Endothelial cell of umbilical vein (primary cell): ENCODE measurements at places on chromosomes 7 and 10.

- DNase-seq: peak; percentile 74
These were observed 88.6 kb downstream of the RNF216 start for GRCh38 chr7:5692845-5693278.

- DNase-seq: no peak
These were observed 13.7 kb upstream of the USP6NL start for GRCh38 chr10:11625019-11625735.

DNA sequence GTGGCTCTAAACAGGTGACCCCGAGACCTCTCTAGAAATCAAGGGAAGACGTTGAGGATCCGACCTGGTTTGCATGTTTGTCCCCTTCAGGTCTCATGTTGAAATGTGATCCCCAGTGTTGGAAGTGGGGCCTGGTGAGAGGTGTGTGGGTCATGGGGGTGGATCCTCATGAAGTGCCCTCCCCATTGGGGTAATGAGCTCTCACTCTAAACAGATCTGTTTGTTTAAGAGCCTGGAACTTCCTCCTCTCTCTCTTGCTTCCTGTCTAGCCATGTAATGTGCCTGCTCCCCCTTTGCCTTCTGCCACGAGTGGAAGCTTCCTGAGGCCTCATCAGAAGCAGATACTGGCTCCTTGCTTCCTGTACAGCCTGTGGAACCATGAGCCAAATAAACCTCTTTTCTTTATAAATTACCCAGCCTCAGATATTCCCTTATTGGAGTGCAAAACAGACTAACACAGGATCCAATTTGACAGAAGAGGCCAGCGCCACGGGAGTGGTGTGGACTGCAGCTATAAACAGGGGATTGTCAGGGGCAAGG lies 10.8 kb upstream of the POLM start:
- DNase-seq: no peak

GRCh38 chr10:133087679-133088178 lies at the start of gene ADGRA1:
Gene ADGRA1, plus strand, starts transcription at chr10:133087924. Its CDS starts 986 bp downstream, at chr10:133088910.
- DNase-seq: no peak

DNA sequence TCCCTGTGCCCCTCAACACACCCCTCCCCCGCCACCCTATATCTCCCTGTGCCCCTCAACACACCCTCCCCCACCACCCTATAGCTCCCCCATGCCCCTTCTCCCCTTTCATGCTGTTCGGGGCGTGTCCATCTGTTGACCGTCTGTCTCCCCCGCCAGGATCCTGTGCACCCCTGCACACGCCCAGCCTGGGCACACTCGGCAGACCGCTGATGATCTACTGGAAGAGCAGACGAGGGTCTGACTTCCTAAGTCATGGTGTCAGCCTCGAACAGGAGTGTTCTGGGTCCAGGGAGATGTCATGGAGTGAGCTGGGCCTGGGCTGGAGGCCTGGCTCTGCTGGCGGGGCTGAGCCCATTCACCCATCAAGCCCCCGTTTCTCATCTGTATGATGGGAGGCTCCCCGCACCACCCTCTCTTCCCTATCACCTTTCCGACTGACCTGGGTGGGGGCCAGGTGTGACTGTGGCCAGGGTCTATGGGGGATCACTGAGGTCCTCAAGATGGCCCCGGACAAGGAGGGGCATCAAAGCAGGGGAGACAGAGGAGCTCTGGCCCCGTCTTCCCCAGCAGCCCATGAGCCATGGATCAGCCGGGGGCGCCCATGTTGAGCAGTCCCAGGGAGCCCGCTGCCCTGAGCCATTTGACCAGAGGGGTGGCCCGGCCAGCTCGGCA lies 48.3 kb downstream of the PDGFA start:
- no peak for DNase-seq

DNA sequence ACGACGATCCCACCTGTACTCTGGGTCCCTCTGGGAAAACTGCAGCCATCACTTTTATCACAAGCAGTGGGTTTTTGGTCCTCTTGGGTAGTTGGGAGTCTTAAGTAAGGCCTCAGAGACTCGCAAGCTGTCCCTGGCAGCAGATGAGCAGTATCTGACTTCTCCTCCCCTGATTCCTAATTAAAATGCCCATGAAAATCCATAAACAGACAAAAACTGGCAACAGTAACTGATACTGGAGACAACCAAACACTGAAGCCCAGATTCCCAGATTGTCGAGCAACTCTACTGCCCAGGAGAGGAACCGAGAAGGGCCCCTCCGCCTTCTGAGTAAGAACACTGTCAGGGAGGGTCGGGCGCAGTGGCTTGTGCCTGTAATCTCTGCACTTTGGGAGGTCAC lies 333.8 kb downstream of the CALN1 start:
- no peak for DNase-seq

DNA sequence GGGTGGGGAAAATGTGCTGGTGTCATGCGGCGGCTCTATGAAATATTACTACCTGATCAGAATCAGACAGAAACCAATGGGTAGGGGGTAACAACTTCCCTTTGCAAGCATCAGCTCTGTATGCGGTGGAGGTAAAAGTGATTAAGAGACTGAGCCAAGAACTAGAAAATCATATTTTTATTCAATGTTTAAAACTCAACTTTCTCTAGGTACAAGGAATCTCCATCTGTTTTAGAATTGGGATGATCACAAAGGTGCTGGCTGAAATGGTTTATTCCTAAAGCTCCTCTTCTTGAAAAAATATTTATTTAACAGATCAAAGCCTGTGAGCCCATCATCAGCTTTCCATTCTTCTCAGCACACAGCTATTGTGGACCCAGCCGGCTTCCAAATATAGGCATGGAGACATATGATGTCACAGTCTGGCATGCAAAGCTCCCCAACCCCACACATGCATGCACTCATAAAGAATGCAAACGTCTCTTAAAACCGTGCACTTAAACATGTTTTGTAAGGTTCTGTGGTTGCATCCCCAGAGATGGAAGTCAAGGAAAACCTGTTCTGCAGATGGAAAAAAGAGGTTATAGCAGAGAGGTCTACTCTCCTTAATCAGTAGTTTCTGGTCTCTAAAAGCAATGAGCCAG lies 126.0 kb downstream of the SKIDA1 start:
- DNase-seq: peak; percentile 50

- no peak for DNase-seq
These were observed 246.9 kb downstream of the AHR start for GRCh38 chr7:17545348-17545747.

- DNase-seq: no peak
These were observed 49.4 kb downstream of the DNAJC1 start for GRCh38 chr10:21954132-21954531.

GRCh38 chr10:69968830-69969229 lies 83.8 kb upstream of the MACROH2A2 start:
- DNase-seq: no peak

- DNase-seq: no peak
These were observed 4.1 kb upstream of the SFR1 start for GRCh38 chr10:104117839-104118323.

DNA sequence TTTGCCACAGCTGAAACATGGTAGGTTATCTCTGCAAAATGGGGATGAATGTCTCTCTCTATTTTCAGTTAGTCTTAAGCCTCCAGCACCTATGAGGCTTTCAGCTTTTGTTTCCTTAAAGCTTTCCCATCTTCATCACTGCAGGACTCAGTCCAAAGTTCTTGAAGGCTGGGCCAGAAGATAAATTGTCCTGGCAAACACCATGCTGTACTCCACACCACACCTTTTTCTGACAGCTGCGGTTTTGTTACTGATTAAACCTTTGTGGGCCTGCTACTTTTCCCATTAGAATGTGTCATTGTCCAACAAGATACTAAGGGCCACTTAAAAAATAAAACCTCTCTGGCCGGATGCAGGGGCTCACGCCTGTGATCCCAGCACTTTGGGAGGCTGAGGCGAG lies 87.2 kb upstream of the A1CF start:
- DNase-seq: no peak

GRCh38 chr10:7426349-7426748 lies 15.5 kb upstream of the SFMBT2 start:
- DNase-seq: no peak

GRCh38 chr10:111370101-111370500 lies 293.3 kb downstream of the ADRA2A start:
- DNase-seq: no peak

DNA sequence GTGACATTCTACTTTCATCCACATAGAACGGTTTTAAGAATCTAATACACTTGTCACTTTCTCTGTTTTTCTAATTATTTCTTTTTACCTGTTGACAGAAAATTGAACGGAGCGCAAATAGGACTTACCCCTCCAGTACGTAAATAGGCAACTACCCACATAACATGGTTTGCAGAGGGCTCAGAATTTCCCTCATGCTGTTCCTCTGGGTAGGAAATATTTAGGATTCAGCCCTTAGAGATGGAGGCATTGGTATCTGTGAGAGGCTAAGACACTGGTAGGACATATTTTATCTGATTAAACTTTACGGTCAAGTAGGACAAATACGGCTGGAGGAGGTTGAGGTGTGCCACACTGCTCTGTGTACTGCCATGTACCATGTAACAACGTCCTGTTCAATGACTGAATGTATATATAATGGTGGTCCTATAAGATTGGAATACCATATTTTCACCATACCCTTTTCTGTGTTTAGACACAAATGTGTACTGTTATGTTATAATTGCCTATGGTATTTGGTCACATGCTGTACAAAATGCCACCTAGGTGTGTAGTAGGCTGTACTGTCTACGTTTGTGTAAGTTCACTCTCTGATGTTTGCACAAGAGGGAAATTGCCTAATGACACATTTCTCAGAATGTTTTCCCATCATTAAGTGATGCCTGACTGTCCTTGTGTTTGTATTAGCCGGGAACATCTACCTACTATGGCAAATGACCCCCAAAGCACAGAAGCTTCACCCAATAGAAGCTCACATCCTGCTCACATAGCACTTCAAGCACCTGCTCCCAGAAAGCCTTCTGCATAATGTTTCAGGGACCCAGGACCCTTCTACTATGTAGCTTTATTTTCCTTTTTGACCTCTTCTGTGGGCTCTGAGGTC lies 429.4 kb upstream of the AKR1E2 start:
- no peak for DNase-seq

- DNase-seq: no peak
These were observed 37.4 kb downstream of the RASGEF1A start for GRCh38 chr10:43229208-43230061.

- peak; percentile 27 for DNase-seq
These were observed 6.3 kb downstream of the ZNF503 start for GRCh38 chr10:75395066-75395931.

GRCh38 chr10:61159253-61159652 lies 215.3 kb upstream of the RHOBTB1 start:
- DNase-seq: no peak

GRCh38 chr10:24826009-24826408 lies 102.3 kb upstream of the ARHGAP21 start:
- peak; percentile 79 for DNase-seq

- DNase-seq: no peak
These were observed 12.7 kb downstream of the TMEM120A start for GRCh38 chr7:75981453-75982305.

- DNase-seq: no peak
These were observed 84.1 kb upstream of the CXCL12 start for GRCh38 chr10:44468965-44469364.

DNA sequence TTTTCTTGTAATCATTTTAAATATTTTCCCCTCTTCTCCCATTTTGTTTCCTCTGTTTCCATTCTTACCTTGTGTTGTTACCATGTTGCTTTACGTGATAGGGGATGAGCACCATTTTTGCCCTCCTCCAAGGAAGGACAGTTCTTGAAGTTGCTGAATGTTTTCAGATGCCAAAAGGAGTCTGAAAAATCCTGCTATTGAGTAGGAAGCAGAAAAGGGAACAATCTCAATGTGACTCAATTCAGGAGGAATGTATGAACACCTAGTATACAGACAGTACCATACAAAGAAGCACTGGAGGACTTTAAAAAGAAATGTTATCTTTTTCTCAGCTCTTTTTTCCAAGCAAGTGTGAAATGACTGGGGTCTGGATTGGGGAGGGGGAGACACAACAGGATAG lies 5.1 kb upstream of the NAMPT start:
- no peak for DNase-seq

- DNase-seq: no peak
These were observed 168.6 kb downstream of the MLLT10 start for GRCh38 chr10:21702633-21703111.

DNA sequence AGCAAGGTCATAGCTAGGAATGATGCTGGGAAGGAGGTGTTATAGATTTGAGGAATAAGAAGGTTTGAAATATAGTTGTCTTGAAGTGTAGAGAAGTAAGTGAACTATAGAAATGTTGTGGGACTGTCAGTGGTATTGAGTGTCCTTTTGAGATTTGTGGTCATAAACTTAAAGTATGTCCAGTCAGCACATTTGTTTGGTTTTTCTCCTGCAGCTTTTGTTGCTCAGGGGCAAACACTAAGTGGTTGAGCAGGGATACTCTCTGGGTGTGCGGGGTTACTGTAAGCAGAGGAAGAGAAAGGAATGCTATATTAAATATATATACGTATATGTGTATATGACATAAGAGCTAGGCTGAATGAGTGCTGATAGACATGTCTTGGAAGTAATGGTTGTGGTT lies 67.1 kb downstream of the HECTD2 start:
- no peak for DNase-seq

DNA sequence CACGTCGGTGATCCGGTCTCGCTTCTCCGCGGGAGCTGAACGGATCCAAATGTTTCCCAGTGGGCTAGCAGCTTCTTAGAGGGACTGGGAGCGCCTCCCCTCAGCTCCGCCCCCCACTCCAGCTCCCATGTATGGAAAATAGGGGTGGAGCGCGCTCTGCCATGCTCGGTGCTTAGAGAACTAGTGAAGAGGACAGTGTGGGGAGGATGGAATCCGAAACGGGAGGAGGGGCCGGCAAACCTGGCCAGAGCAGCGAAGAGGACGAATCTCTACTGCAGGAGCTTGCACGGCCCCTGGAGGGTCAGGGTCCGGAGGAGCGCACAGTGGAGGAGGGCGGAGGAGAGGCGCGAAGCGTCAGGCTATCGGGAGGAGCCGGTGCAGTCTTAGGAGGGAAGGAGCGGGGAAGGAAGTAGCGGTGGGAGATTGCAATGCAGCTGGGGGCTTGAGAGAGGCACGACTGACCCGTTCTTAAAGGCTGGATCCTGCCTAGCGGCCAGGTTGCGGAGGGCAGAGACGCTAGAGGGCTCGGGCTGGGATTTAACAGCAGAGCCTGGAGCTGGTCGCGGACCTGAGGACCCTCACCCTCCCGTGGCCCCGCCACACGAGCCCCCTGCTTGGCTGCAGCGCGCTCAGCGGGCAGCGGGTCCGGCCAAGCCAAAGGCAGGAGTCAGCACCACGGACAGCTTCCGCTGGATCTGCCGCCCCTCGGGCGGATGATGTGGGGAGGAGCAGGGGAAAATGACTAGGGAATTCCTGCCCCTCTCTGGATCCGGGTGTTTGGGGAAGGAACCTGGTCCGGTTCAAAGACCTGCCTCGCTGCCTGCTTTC lies at the start of gene PRLHR:
PRLHR (minus strand) TSS at position 51 of the 828 bp plus-strand sequence. CDS start 404 bp downstream, outside the sequence.
- no peak for DNase-seq

DNA sequence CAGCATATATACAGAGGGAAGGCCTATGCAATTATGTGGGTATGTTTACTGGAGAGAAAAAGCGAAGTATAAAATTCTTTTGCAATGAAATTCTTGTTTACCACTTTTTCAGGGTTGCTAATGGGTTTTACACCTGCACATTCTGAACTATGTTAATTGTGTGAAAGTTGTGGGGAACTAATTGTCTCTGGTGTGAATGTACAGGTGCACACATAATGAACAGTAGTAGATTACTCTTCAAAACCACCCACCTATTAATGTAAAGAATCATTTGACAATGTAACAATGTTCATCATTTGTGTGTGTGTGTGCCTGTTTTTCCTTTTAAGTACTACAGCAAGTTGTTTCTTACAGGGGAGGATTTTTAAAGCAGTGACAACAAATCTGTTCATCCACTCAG lies 80.0 kb upstream of the FEZF1 start:
- DNase-seq: no peak

- DNase-seq: peak; percentile 84
These were observed 166.1 kb downstream of the ST7 start for GRCh38 chr7:117119192-117119924.
